ENCODE measurements at places on chromosomes 5 and 9.

DNA sequence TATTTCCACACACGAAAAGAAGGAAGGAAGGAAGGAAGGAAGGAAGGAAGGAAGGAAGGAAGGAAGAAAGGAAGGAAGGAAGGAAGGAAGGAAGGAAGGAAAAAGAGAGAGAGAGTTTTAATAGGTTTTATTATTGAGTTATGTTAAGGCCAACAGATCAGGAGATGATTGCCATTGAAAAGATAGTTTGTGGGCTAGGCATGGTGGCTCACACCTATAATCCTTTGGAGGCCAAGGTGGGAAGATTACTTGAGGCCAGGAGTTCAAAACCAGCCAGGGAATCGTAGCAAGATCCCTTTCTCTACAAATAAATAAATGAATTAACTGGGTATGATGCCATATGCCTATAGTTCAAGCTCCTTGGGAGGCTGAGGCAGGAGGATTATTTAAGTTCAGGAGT, 877.2 kb downstream of the TLE4 start:
- no peak for DNase-seq

- DNase-seq, result no peak
Measured at GRCh38 chr9:5510360-5510931, at the start of gene PDCD1LG2. TSS of gene PDCD1LG2 (plus strand) at chr9:5510531. CDS start at chr9:5522547, 12,016 bp downstream.

- DNase-seq, result no peak
Measured at GRCh38 chr5:6886866-6887265, 173.6 kb downstream of the TENT4A start.

- DNase-seq, result no peak
Measured at GRCh38 chr5:67360047-67360446, 163.4 kb upstream of the CD180 start.

DNA sequence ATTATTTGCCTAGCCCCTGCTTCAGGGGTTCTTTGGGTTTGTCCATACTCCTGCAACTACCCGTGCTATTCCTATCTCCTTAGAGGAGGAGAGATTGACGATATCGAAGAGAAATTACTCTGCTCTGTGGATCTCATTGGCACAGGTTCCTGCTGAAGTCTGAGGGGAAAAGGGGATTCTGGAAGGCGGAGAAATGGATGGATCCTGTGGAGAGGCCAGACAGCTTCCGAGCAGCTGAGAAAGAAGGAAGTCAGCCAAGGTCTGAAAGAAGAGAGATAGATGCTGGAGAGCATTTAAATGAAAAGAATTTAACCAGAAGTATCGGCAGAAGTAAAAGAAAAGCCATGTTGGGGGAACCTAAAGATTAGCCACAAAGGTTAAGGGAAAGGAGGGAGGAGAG, 40.4 kb upstream of the SPATA31C2 start:
- DNase-seq, result no peak
